ENCODE measurements at places on chromosomes 1 and 21.

DNA sequence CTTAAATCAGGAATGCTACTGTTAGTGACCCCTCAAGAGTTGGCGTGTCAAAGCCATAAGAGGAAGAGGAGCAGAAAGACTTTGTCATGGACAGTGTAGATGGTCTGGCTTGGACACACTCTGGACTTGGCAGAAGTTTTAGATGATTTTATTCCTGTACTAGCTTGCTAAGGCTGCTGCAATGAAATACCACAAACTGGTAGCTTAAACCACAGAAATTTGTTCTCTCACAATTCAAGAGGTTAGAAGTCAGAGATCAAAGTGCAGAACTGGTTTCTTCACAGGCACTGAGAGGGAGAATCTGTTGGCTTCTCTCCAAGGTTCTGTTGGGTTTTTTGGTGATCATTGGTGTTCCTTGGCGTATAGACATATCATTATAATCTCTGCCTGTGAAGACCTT is 869.8 kb upstream of the B3GALT2 start:
- no peak for DNase-seq

DNA sequence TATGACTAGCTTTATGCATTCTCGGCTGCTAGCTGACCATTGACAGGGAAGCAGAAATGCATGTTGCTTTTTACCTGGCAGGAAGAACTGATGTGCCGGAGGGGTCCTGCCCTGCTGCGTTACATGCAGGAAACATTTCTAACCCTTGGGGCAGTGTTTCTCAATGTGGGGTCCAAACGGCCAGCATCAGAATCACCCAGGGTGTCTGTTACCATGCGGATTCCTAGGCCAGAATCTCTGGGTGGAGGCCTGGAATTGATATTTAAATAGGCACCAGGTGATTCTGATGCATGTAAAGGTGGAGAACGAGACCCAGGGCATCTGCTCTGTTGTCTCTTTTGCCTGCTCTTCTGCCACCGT is 182.7 kb downstream of the PCP4 start:
- no peak for DNase-seq

DNA sequence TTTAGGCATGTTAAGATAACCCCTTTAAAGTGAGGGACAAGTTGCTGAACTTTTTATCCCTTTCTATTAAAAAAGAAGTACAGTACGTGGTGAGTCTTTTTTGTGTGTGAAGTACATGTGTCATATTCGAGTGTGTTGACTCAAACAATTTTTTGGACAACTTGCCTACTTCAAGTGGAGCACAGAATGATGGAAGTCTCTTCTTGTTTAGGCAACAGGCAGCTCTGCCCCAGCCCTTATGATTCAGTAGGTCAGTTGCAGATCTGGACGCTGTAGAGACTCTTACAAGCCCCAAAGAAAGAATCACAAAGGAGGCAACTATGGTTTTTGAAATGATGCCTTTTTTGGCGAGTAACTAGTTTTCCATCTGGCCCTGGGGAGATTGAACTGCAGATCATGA is 14.4 kb upstream of the ZFP69B start:
- DNase-seq = no peak

GRCh38 chr1:218917656-218918055 is 256.0 kb upstream of the LYPLAL1 start:
- DNase-seq = no peak

- no peak for DNase-seq
Measured at GRCh38 chr1:22536506-22536905, 26.8 kb upstream of the EPHA8 start.

DNA sequence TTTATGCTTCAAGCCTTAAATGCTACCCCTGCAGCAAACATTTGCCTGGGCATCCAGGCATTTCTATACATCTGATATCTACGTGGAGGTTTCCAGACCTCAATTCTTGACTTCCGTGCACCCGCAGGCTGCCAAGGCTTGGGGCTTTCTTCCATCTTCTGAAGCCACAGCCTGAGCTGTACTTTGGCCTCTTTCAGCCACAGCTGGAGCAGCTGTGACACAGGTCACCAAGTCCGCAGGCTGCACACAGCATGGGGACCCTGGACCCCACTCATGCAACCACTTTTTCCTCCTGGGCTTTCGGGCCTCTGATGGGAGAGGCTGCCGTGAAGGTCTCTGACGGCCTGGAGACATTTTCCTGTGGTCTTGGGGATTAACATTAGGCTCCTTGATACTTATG is 5.4 kb upstream of the HAO2 start:
- no peak for DNase-seq

DNA sequence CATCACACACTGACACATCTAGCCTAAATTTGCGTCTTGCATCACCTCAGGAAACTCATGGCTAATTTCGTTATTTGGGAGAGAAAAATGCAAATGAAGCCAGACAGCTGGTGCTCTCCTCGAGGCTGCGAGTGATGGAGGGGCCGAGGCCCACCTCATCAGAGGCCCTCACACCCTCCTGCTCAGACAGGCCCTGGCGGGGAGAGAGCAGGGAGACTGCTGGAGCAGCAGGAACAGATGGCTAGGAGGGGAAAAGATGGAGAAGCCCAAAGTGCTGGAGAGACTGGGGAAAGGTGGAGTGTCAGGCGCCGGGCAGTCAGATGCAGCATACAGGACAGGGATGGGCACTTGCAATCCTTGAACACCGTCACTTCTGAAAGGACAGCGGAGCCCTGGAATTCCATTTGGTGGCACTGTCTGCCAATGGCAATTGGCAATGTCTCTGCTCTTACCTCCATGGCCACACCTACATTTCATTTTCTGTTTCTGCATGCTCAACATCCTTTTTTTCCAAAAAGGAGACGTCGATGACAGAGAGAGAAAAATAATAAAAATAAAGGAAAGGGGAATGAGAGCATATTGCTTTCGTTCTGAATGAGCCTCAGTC is 286.2 kb downstream of the SPATA17 start:
- no peak for DNase-seq

DNA sequence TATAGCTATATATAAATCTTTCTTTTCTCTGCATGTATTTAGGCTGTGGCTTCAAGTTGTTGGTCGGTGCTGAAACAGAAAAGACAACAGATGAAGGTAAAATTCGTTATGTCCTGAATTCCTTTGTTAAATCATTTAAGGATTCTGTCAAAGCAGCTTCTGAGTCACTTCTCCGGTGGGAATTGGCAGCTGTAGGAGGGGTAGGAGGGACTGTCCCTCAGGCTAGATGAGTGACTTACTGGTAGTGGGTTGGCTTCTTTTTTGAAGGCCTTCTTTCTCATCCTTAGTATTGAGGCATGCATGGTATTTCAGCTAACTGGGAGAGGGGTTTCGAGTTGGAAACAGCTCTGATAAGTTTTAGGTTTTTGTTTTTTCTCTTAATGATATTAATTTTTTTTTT is 22.1 kb upstream of the NEXN start:
- no peak for DNase-seq

DNA sequence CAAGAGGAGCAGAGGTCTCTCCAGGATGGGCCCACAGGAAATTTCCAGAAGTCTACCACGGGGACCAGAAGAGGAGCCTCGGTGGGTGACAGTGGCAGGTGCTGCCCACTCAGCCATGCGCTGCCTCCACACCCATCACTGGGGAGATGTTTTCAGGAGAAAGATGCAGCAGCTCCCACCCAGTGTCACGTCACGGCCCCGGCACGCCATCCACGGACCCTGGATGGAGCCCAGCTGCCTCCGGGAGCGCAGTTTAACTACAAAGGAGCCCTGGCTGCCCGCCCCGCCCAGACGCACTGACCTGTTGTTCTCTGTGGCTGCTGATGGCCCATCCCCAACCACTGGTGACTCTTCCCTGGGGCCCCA is 6.8 kb downstream of the TSPEAR start:
- DNase-seq = peak; percentile 51

- DNase-seq = no peak
Measured at GRCh38 chr1:23644555-23644866, 47.1 kb upstream of the RPL11 start.

- no peak for DNase-seq
Measured at GRCh38 chr1:39061951-39062350, 35.8 kb downstream of the NDUFS5 start.

GRCh38 chr1:187680823-187681222 is 852.1 kb downstream of the PLA2G4A start:
- DNase-seq = no peak

GRCh38 chr1:194710671-194711070 is 1524.3 kb upstream of the B3GALT2 start:
- no peak for DNase-seq

DNA sequence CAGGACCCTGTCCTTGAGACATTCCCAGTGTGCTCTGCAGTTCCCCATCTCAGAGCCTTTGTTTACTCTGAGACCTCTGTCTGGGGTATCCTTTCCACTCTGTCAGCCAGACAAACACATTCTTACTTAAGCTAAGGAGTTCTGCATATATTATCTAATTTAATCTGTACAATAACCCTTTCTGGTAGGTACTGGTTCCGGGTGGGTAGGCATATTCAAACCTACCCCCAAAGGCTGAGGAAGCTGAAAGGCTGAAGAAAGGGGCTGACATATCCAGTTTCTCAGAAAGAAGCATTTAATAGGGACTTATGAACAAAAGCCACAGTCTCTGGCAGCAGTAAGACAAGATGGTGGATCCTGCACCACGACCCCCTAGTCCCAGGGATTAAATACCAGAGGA is 53.1 kb downstream of the KCNN3 start:
- no peak for DNase-seq

GRCh38 chr21:43632373-43632905 is 26.8 kb downstream of the HSF2BP start:
- no peak for DNase-seq

DNA sequence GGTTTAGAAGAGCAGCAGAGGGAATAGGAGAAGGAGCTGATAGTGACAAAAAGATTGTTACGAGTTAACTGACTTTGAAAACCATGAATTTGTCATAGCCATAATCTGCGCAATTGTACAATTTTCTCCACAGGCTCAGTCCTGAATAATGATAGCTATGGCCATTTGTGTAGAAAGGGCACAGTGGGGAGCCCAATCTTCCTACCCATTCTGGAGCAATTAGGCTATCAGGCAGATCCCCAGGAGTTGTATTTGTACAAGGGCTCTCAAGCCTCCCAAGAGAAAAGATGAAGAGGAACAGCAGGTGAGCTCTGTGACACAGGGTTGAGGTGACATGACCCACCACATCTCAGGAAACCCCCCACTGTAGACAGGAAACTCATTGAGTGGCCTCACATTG is 42.1 kb upstream of the SAMD13 start:
- no peak for DNase-seq

DNA sequence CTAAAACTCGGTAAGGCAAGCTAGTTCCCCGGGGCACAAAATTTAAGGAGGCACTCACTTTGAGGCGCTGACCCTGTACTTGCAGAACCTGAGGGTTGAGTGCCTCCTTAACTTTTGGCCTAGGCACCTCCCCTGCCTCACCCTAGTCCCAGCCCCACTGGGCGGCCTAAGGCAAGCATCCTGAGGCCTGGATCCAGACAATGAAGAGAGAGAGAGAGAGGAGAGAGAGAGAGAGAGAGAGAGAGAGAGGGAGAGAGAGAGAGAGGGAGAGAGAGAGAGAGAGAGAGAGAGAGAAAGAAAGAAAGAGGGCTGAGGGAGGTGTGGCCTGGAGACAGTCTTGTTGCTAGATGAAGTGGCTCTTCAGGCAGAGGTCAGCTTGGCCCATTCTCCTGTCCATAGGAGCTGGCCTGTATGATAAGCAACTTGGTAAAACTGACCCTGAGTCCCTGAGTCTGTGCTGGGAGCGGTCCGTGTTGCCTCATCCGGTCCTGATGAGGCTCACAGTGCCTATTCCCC is 7.4 kb upstream of the LRRN2 start:
- no peak for DNase-seq

- no peak for DNase-seq
Measured at GRCh38 chr1:87437663-87438295, 109.1 kb downstream of the LMO4 start.

- DNase-seq = no peak
Measured at GRCh38 chr1:234613128-234613875, 3.3 kb upstream of the IRF2BP2 start.

- no peak for DNase-seq
Measured at GRCh38 chr21:30625449-30626165, 5.2 kb downstream of the KRTAP20-4 start.

DNA sequence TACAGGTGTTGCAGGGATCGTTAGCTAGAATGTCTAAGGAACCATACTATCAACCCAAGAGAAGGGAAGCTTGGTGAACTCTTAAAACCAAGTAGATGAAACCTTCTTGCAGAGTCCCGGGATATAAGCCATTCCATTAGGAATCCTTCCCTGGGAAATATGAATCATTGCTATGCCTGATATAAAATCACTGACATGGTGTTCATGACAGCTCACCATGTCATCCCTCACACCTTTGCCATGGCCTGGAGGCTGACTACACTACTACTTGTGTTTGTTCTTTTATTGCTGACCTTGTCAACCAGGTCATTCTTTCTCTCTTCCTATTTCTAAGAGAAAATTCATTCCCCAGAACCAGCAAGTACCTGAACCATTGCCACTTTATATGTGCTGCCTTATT is 12.1 kb downstream of the ST6GALNAC3 start:
- DNase-seq = no peak

GRCh38 chr1:162387226-162388082 is 5.9 kb downstream of the C1orf226 start:
- DNase-seq = no peak

GRCh38 chr1:162835157-162835899 is 25.6 kb downstream of the CCDC190 start:
- no peak for DNase-seq

DNA sequence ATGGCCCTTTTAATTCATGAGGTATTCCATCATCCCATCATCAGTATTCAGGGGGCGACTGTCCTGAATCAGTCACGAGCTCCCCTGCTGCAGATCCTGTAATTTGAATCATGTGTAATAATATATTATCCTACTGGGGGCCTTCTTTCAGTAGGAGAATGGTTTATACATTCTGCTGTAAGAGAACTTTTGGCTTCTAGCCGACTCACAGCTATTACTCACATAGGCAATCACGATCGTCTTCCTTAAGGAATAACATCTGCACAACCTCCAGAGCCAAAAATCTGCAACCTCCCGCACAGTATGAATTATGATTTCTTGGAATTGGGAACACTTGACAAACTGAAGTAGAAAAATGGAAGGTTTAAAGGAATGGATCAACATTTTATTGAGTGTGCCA is 343.0 kb downstream of the USP25 start:
- DNase-seq = no peak

- no peak for DNase-seq
Measured at GRCh38 chr1:224432672-224433040, 1.9 kb downstream of the WDR26 start.
